ACHN (cell line): ENCODE measurements at places on chromosomes 16 and 17.

GRCh38 chr17:73738751-73739575 is 94.7 kb upstream of the SDK2 start:
- no peak for DNase-seq

- DNase-seq: no peak
Measured at GRCh38 chr17:676965-677364, 37.7 kb downstream of the VPS53 start.

GRCh38 chr17:72146371-72146770 is 25.6 kb downstream of the SOX9 start:
- no peak for DNase-seq

DNA sequence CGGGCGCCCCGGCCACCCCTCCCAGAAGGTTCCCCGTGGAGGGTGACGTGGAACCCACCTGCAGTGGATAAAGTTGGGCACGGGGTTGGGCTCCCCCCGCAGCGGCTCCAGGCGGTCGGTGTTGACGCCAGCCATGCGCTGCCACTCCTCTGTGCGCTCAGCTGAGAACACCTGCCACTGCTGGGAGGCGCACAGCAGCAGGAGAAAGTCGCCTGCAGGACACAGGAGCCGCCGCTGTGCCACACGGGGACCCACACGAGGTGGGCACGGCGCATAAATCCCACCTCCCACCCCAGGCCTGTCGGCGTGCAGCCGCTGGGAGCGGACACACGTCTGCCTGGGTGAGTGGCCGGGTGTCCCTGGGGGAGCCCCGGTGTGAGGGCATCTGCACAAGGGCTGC is 20.7 kb downstream of the CTU2 start:
- DNase-seq: no peak

GRCh38 chr16:88785106-88785924 is at the start of gene PIEZO1:
TSS of gene PIEZO1 (minus strand) at chr16:88785220. CDS start at chr16:88784964, 256 bp downstream.
- DNase-seq: peak; percentile 75

GRCh38 chr16:4120176-4120575 is 3.9 kb upstream of the ADCY9 start:
- DNase-seq: no peak

- no peak for DNase-seq
Measured at GRCh38 chr16:65414284-65414984, 292.6 kb upstream of the CDH11 start.

DNA sequence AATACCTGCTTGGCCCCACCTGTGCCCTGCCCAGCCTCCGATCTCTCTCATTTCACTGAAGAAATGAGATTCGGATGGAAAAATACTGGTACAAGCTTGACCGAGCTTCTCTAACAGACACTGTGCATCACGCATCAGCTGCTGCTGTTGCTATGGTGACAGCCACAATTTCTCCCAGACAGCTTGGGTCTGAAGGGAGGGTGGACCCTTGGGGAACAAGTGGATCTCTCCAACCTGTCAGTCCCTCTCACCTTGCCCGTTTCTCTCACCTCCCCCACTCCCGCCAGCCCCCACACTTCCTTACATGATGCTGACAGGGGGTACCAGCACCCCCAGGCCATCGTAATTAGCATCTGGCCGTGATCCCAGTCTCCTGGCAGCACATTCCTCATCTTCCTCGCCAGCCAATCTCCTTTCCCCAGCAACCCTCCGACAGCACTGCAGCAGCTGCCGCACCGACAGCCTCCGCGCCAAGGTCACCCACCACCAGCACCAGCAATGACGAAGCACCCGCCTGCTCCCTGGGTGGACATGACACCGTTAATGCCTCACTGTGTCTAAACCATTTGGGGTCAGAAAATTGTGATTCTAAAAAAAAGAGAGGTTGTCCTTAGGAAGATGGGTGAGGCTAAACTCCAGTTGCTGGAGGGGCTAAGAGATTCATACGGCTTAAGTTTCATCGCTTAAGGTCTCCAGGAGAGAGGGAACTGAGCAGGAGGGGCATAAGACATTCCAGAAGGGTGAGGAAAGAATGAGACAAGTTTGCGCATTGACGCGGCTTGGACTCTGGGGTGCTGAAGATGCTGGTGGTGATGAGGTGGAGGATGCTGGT is 58.6 kb upstream of the TNRC6A start:
- DNase-seq: peak; percentile 99

- DNase-seq: no peak
Measured at GRCh38 chr17:82188001-82188961, 24.4 kb downstream of the CCDC57 start.

DNA sequence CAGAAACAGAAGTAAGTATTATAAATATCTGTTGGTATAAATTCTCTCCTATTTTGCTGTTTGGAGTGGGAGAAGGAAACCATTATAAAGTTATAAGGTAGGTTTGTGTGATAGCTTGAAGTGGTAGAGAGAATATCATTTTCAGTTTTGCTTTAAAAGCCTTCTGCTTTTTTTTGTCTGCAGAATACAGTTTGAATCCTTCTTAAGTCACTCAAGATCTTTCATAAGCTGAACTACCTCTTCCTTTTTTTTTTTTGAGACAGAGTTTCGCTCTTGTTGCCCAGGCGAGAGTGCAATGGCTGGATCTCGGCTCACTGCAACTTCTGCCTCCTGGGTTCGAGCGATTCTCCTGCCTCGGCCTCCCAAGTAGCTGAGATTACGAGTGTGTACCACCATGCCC is 9.0 kb downstream of the ATAD5 start:
- DNase-seq: no peak
